ENCODE measurements at places on chromosomes 1 and 21.

DNA sequence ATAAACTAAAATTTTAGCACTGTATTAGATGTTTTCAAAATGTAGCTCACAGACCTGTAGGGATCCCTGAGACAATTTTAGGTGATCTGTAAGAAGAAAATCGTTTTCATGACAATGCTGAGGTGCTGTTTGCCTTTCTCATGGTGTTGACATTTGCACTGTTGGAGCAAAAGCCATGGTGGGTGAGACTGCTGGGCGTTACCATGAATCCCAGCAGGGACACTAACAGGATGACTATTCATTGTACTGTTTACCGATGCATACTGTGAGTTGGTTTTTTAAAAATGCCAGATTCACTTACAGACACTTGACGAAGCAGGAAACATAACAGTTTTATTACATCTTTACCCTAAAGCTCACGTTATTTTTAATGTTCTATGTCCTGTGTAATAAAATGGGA is 468.5 kb downstream of the PCP4 start:
- DNase-seq, result no peak

- no peak for DNase-seq
These were observed 42.6 kb downstream of the C8B start for GRCh38 chr1:56923201-56923600.

DNA sequence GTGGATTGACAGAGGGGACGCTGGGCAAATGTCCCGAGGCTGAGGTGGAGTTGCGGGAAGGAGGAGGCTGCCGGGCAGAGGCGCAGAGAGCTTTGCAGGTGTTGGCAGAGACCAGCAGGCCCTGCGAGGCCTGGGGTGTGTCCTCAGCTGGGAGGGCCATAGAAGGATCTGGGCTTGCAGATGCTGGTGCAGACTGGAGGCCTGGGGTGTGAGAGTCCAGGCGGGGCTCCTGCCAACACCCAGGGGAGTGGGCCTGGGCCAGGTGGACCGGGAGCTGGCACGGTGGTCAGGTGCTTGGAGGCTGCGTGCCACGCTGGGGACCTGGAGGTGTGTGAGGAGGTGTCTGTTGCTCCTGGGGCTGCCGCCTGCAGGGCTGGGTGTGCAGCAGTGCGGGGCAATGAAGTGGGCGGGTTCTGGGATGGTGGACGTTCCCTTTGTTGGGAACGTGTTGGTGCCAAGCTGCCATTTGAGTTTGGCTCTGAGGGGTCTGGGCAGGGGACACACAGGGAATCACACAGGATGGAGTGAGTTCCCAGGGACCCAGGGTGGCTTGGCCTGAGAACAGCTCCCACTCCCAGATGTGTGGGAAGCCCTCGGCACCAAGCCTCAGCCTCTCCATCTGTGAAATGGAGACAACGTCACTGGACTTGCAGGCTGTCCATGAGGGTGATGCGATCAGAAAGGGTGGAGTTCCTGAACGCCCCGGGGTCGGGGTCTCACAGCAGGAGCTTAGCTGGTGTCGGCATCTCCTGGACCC is 39.9 kb upstream of the POFUT2 start:
- DNase-seq, result no peak

- DNase-seq, result no peak
These were observed 3.9 kb upstream of the OLFML3 start for GRCh38 chr1:113975211-113975895.

GRCh38 chr1:227320476-227320875 is 2.2 kb upstream of the CDC42BPA start:
- DNase-seq, result no peak

DNA sequence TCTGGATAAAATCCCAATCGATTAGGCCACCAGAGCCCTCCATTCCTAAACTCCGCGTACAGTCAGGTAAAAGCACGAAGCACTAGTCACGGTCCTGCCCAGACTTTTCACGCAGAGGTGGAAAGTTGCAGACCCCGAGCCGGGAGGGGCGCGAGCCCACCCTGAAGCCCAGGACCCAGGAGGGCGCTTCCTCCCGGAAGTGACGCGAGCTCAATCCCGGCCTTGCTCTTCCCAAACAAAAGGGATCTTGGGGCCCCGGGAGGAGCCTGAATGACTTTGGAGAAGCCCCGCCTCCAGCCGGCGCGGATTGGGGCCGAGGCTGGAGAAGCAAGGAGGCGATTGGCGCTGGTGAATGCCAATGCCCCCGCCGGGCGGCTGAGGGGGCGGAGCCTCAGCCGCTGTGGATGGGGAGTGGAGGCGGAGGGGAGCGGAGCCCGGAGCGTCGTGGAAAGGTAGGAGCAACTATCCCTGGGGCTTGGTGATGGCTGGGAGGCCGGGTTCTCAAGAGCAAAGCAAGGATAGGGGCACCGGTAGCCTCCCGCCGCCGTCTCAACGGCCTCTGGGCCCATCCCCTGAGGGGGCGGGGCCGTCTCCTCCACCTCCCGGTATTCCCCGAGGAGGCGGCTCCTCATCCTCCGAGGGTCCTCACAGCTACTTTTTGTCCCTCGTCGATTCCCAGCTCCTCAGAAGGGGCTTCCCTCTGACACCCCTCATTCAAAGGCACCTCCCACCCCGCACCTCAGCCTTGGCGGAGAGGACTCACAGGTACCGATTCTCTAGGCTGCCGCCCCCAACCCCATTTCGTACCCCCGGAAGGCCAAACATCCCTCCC is at the start of gene CTTNBP2NL:
CTTNBP2NL (plus strand) TSS at position 394 of the 832 bp plus-strand sequence. CDS start 19,952 bp downstream, outside the sequence.
- peak; percentile 92 for DNase-seq

- no peak for DNase-seq
These were observed 128.9 kb downstream of the GRIK1 start for GRCh38 chr21:29810871-29811270.

- no peak for DNase-seq
These were observed 4.9 kb downstream of the CAMTA1 start for GRCh38 chr1:6790146-6790545.

DNA sequence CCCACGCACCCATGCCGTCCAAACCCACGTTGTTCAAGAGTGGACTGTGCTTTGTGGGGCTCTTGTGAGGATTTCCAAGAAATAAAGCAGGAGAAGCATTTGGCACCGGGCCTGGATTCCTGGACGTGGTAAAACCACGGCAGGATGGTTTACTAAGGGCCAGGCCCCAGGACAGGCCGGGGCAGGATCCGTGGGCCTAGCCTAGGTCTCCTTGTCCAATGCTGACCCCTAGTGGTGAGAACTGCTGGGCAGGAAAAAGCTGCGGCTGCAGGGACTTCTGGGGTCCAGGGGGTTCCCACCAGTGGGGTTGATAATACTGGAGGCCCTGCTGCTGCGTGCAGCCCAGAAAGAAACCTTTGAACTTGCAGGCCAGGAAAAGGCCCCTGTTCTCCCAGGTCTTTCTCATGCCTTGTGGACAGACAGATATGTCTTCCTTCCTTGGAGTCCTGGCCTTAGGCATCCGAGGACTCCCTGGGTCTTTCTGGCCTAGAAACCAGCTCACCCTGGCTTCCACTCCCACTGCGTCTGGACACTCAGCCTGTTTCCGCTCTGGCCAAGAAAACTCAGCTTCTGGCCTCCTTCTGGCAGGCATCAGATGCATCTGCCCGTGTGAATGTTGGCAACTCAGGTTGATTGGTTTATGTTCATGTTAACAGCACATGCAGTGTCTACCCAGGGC is 106.9 kb upstream of the TMEM51 start:
- DNase-seq, result peak; percentile 56

- no peak for DNase-seq
These were observed 32.6 kb downstream of the GLIS1 start for GRCh38 chr1:53706356-53706755.

GRCh38 chr1:104945406-104945805 is 1195.7 kb downstream of the AMY1C start:
- DNase-seq, result no peak

GRCh38 chr1:17627239-17628052 is 87.9 kb downstream of the ARHGEF10L start:
- DNase-seq, result no peak

DNA sequence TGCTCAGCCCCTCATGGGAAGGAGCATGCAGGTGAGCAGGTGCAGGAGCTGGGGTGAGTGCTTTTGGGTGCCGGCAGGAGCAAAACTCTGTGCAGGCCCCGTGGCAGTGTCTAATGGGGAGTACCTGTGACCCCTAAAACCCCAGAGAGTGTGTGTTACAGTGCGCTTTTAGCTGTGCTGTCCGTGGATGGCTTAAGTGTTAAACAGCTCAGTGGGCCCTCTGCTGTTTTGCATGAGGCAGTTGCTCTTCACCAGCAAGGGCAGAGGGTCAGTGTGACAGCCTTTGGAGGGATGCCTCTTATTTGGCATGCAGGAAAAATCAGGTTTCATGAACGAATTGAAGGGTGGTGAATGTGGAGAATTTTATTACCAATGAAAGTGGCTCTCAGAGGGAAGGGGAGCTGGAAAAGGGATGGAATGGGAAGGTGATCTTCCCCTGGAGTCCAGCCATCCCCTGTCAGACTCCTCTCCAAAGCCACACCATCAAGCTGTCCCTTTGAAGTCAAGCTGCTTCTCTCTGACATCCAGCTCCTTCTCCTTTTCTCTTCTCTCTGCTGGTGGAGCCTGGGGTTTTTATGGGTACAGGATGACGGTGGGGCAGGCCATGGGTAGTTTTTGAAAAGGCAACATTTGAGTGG is 17.0 kb upstream of the ALG14 start:
- DNase-seq, result no peak

- DNase-seq, result no peak
These were observed 153.8 kb upstream of the C1orf105 start for GRCh38 chr1:172266528-172267174.

- DNase-seq, result no peak
These were observed 31.7 kb upstream of the WNT4 start for GRCh38 chr1:22174446-22175220.

DNA sequence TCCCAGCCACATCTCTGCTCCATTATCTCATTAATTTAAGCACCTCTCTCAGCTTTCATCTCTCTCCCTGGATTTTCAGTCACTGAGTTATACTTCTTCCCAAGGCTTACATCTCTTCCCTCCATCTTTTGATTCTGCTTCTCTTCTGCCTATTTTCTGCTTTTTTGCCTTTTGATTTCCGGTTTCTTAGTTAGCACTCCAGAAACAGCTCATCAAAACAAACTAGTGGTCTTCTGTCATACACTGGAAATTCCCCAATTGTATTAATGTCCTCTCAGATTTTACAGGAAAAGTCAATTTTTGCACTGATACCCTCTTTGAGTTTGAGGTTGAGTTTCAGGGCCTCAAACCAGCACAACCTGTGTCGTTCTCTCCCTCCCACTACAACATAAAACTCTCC is 1.5 kb downstream of the LCE3E start:
- DNase-seq, result no peak

DNA sequence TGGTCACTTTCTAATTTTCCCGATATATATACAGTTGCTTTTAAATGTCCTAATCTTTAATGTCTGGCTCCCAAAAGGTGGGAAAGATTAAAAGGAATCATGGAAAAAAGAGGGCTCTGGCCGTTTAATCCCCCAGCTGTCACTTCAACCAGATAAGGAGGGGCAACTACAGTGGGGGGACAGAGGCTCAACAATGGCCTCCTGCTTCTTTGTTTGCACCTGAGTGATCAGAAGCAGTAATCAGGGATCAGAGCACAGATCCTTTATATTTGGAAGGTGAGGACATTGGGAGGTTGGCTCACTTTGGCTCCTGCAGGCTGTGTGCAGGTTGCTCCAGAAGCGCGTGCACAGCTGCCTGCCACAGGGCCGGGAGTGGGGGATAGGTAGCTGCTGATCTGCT is 212.8 kb downstream of the FMN2 start:
- no peak for DNase-seq

DNA sequence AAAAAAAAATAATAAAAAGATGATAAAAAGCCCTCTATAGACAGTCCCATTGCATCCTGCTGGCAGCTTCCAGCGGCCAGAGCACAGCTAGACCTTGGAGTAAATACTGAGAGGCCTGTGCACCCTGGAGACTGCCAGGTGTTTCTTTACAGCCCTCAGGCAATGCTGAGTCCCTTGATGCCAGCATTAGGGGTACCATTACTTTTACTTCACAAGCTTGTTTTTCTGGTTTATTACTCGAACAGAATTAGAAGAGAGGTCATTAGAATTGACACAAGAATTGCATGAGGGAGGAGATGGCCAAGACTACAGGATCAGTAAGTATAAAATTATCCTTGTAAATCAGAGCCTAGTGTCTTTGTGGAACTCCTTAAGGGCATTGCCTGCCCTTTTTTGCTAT is 43.6 kb downstream of the AKNAD1 start:
- DNase-seq, result no peak

DNA sequence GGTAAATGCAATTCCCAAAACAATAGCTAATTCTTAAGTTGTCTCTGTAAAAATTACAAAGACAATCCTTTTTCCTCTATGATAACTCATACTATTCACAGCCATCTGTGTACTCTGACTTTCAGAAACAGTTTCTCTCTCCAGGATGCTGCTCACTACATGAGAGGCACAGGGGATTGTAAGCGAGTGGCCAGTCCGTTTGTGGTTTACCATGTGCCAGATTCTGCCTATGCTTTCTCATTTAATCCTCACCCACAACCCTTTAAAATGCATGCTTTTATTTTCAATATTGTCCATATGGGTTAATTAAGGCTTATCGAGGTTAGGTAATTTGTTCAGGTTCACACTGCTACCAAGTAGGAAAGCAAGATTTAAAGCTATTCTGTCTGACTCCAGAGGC is 23.0 kb downstream of the RGS1 start:
- no peak for DNase-seq

DNA sequence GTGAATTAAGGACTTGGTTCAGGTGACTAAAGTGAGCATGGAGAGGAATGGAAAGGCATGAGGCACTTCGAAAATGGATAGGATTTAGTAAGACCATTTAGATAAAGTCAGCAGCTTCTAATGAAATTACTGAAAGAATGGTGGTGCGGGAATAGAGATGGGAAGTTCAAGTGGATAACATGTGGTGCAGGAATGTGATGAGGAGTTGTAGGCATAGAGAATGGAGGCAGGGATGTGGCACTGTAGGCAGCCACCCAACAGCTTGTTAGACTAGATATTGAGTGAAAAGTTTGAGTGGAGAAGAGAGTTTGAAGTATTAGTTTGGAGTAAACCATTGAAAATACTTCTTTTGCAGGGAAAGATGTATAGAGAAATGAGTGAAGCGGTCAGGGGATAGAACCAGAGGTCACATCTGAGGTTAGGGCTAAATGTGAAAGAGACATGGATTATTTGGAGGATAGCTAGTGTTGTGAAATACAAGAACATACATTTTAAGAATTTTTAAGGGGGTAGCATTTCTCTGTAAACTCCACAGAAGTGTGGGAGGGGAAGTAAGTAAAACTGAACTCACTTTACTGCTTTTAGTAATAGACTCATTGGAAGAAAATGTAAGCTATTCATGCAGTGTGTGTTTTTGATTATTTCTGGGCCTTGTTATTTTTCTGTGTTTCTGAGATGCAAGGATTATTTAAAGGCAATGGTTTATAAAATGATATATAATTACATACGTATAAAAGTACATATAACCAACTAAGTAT is 46.2 kb downstream of the DYRK1A start:
- DNase-seq, result no peak

GRCh38 chr1:26733982-26734381 is 38.2 kb downstream of the ARID1A start:
- no peak for DNase-seq

- DNase-seq, result no peak
These were observed 4.8 kb upstream of the MYSM1 start for GRCh38 chr1:58704616-58705021.

All from cerebellar nuclear complex (tissue), 1 donor.